ENCODE measurements at places on chromosomes 1 and 21.

GRCh38 chr1:96989302-96989701 is 267.7 kb downstream of the PTBP2 start:
- no peak for DNase-seq

- DNase-seq: no peak
These were observed 1193.7 kb upstream of the ADGRL2 start for GRCh38 chr1:80607064-80607463.

DNA sequence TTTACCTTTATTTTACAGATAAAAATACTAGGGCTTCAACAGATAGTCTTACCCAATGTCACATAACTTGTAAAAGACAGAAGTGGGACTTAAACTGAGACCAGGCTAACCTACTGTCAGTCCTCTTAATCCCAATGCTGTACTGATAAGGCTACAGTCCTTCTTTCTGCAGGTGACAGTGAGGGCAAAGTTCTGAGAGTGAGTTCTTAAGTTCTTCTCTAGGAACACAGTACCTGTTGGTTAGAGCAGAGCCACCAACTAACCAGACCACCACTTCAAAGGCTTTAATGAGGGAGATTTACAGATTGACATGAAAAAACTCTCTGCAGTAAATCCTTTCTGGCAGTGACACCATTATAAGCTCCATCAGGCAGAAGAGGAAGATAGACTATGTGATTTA is 74.2 kb downstream of the SNX7 start:
- DNase-seq: no peak

DNA sequence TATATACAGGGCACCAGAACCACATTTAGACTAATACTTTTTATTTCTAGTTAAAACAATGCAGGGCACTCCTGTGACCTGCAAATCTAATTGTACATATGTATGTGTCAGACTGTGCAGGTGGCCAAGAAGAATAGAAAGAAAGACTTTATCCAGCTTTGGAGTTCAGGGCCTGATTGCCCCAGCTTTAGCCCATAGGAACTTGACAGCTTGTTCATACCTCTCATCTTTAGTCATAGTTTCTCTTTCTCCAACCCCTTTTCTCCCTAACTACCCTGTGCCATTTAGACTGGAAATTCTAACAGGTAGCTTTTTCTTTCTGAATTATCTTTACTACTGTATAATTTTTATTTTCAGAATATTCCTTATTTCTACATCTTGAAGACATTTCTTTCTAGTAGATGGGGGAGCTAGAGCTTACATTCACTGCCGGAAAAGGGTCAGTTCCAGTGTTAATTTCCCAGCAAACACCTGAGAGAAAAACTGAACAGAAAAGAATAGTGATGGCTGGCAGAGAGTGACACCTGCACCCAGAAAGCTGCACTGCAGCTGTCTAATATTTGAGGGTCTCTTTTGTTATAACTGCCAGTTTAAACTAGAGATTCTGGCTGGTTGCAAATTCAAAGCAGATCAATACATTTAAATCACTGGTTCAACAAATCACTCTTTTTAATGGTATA is 8.4 kb downstream of the YBX1 start:
- DNase-seq: no peak

DNA sequence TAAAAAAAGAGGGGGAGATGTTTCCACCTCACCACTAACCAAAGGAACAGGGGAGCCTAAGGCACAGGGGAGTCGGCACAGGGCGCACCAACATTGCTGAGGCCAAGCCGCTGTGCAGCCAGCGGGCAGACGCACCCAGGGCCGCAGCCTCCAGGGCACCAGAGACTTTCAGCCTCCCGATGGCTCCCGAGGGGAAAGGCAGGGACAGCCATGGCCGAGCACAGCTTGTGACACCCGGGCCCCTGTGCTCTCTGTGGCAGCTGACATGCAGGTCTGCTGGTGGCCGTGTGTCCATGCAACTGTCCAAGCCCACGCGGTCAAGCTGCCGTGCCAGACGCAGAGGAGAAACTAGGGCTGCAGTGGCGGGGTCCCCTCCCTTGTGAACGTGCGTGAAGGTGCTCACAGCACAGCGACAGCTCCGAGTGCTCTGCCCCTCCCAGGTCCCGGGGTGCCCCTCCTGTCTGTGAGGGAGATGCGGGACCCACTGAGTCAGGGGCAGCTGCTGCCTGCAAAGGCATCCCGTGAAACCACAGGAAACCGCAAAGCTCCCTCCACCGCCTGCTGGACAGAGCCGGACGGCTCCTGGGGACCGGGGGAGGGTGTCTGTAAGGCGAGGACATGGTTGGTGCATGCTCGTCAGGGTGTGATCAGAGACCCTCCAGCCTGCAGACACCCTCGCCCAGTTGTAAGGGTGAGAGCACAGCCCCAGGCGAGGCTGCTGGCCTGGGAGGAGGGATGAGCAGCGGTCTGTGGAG is 2.5 kb downstream of the KRTAP10-11 start:
- no peak for DNase-seq

DNA sequence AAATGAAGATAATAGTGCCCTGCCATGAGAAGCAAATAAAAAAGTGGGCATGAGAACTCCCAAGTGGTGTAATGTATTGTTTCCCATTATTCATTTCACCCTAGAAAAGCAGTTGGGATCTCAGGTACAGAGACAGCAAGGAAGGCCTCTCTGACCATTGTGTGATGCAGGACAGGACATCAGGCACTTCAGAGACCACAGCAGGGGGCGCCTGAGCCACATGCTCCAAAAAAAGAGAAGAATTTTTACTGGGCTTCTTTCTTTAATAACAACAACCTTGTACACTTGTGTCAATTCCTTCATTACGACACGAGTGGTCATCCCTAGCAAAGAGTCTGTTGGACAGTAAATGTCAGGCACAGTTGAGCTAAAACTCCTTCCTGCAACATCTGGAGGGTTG is 533.3 kb downstream of the OMA1 start:
- DNase-seq: no peak

- DNase-seq: no peak
These were observed 349.1 kb upstream of the NEGR1 start for GRCh38 chr1:72631449-72631848.

- no peak for DNase-seq
These were observed 581.5 kb upstream of the B3GALT2 start for GRCh38 chr1:193767886-193768285.

GRCh38 chr1:36486439-36487335 is 4.0 kb upstream of the CSF3R start:
- peak; percentile 31 for DNase-seq

DNA sequence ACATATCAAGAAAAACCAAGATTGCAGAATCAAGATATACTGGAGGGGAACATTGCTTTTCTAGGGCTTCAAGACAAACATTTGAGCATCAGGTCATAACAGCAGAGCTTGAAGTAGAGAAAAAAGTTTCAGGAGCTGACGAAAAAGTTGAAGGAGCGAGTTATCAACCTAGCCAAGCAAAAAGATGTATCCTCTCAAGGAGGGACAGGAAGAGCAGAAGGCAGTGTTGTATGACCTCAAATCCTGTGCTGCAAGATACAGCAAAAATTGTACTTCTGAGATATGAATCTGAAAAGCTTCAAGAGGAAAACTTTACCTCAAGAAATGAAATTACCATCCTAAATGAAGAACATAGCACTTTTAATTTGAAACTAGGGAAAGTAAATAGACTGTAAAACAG is 153.1 kb downstream of the AK5 start:
- DNase-seq: no peak

DNA sequence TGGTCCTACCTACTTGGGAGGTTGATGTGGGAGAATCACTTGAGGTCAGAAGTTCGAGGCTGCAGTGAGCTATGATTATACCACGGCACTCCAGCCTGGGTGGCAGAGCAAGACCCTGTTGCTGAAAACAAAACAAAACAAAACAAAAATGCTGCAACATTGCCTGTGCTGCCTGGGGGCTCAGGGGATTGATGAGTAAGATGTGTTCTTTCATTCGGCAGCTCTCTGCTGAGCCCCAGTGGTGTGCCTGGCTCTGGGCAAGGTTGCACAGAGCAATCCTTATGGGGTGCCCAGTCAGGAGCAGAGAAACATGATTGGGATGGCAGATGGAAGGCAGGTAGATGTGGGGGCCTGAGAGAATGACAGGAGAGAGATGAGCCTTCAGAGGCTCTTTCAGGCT is 28.6 kb upstream of the KDM4A start:
- no peak for DNase-seq

- no peak for DNase-seq
These were observed 44.0 kb downstream of the TRIM62 start for GRCh38 chr1:33137800-33138199.

GRCh38 chr1:166432655-166433054 is 265.9 kb upstream of the FAM78B start:
- no peak for DNase-seq

GRCh38 chr21:35635994-35636393 is 424.3 kb downstream of the SETD4 start:
- DNase-seq: no peak

DNA sequence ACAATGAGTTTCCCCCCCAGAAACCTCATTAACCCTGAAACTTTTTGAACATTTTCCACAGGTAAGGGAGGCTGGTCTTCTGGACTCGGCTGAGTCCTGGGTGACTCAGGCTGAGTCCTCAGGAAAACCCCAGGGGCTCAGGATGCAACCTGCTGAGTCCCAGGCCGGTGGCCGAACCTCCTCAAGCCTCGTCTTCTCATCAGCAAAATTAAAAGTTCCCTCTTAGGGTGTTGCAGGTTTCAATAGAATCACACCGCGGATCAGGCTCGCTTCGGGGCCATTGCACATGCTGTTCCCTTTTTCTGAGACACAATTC is 35.0 kb upstream of the GRHL3 start:
- no peak for DNase-seq

- peak; percentile 97 for DNase-seq
These were observed 16.5 kb downstream of the MIA3 start for GRCh38 chr1:222634180-222635013.

GRCh38 chr1:46133781-46134350 is 1.4 kb upstream of the PIK3R3 start:
- DNase-seq: no peak

GRCh38 chr1:3895951-3896325 is 4.1 kb downstream of the C1orf174 start:
- no peak for DNase-seq
